ENCODE measurements at places on chromosomes 13 and 19.

- DNase-seq, result no peak
These were observed 473 bp upstream of the CERS1 start for GRCh38 chr19:18896421-18896841.

DNA sequence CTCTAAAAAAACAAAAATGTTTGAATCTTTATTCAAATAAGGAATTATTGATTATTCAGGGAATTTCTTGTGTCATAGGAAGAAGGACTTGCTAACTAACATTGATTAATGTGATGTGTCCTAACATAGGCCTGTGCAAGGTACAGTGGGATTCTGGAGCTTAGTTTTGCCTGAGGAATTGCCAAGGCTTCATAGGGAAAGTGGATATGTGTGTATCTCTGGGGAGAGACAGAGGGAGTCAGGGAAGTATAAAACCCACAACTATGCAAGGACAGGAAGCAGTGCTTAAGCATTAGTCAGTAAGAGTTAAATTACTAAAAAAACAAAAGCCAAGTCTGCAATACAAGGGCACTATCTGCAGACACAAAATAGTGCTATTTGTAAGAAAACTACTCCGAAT lies 59.6 kb downstream of the WDFY2 start:
- no peak for DNase-seq

DNA sequence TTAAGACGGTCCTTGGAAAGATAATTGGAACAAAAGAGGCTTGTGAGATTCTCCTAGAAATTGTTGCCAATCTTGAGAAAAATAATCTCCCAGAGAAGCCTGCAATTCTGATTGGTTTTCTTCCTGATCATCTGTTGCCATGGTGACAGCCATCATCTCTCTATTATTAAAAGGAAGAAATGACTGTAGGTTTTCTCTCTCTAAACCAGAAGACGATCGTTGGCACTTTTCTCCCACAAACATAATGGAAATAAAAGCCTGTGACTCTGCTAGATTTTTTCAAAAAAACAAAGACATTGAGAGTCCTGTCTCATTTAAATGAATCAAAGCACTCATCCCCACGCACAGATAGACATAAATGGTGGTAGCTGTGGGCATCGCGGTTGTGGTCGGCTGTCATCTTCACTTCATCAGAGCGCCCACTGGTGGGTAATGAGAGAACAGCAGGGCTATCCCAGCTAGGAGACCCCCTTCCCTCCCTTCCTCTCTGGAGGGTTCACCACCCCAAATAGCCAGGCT lies 21.7 kb upstream of the CALM3 start:
- DNase-seq, result no peak

DNA sequence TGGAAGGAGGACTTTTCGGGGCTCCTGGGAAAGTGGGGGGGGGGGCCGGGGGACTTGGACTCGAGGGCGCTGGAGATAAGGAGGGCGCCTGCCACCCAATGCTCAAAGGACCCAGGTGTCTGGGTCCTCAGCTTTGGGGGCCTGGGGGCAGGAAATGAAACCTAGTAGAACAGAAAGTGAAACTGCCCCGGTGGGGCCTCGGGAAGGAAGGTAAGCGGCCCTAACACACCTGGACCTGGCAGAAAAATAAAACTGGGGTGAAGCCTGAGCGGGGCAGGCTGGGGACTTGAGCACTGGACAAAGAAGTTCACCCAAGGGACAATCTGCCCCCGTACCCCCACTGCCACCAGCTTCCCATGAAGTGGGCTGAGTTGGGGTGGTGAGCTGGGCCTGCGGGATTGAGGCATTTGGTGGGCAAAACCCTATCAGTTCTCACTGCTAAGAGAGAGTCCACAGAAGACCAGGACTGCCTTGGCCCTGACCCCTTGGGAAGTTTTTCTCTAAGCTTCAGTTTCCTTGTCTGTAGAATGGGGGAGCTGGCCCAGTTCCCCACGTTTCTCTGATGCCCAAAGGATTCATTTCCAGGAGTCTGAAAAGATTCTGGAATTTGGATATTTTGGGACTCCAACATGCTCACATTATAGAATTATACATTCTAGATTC lies 2.3 kb downstream of the PRKD2 start:
- peak; percentile 36 for DNase-seq

- no peak for DNase-seq
These were observed 113.9 kb downstream of the KCNRG start for GRCh38 chr13:50129081-50129705.

- DNase-seq, result no peak
These were observed 1.8 kb upstream of the IFI30 start for GRCh38 chr19:18171605-18172327.

GRCh38 chr19:33460221-33460908 lies 61.2 kb downstream of the PEPD start:
- no peak for DNase-seq

DNA sequence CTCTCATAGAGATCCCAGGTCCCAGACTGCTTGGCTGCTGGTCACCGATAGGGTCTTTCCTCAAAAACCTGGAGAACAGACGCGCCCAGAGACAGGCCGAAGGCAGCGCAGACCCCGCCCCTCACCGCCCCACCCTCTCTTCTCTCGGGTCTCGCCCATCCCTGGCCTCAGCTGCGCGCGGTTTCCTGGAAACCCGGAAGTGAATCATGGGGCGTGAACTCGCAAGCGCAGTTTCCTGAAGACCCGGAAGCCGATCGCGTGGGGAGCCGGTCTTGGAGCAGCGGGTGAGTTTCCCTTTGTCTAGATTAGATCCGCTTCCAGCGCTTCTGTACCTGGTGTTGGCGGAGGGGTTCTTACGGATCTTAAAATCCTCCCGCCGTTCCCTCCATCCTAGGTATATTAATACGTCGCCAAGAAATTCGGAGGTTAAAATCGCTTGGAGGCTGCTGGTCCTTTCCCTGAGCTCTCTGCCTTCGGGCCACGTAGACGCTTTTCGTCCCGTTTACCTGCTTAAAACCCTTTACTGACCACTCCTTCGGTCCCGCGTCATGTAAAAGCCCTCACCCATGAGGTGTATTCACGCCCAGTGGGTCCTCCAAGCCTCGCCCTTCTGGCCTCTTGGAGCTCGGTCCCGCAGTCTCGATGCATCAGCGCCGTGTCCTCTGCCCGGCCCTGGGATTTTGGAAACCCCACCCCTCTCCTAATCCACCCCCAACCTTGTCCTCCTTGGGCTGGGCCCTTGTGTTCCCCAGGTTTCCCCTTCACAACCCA lies at the start of gene ZNF578:
ZNF578 (plus strand) TSS at position 230 of the 771 bp plus-strand sequence. CDS start 48,293 bp downstream, outside the sequence.
- peak; percentile 35 for DNase-seq

- no peak for DNase-seq
These were observed 22.1 kb upstream of the SACS start for GRCh38 chr13:23455401-23456185.

GRCh38 chr13:113162783-113163685 lies 4.6 kb downstream of the PROZ start:
- no peak for DNase-seq

DNA sequence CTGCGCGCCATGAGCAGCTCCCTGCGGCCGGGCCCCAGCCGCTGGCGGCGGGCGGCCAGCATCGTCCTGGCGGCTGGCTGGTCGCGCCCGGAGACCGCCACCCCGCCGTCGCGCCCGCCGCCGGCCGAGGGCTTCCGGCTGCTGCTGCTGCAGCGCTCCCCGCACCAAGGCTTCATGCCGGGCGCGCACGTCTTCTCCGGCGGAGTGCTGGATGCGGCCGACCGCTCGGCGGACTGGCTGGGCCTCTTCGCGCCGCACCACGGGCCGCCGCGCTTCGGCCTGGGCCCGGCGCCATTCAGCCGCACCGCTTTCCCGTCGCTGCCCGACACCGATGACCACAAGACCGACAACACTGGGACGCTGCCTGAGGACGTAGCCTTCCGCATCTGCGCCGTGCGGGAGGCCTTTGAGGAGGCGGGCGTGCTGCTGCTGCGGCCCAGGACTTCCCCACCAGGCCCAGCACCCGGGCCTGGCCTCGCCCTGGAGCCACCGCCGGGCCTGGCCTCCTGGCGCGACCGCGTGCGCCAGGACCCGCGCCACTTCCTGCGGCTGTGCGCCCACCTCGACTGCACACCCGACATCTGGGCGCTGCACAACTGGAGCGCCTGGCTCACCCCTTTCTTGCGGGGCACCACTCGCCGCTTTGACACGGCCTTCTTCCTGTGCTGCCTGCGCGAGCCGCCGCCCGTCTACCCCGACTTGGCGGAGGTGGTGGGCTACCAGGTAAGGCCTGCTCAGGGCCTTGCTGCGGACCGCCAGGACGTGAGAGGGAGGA lies 518 bp downstream of the NUDT19 start:
- DNase-seq, result peak; percentile 33

- no peak for DNase-seq
These were observed 498.6 kb downstream of the LIG4 start for GRCh38 chr13:107716741-107717140.
